Activated naive CD4-positive, alpha-beta T cell treated with anti-CD3 and anti-CD28 coated beads, Interleukin-2, amount 50 U/mL, for 72 hours (primary cell): ENCODE measurements at places on chromosomes 3 and 15.
A peak's percentile ranks its signal among the peaks of the same experiment; 100 is the strongest.

DNA sequence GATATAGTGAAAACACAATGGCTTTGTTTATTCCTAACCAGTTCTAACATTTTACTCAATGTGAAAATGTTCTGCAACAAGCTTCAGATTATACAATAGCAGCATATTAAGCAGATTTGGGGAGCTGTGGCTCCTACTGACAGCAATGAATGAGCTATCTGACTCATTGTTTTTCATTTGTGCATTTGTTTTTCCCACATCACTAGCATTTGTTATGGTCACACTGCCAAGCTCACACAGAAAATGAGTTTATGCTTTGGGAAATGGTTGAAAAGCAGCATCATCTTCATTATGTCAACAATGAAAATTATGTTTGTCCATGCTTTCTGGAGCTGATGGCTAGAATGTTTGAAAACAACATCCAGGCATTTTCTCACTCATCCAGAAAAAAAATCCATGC, 53.5 kb downstream of the ZPLD1 start:
- no peak for DNase-seq

DNA sequence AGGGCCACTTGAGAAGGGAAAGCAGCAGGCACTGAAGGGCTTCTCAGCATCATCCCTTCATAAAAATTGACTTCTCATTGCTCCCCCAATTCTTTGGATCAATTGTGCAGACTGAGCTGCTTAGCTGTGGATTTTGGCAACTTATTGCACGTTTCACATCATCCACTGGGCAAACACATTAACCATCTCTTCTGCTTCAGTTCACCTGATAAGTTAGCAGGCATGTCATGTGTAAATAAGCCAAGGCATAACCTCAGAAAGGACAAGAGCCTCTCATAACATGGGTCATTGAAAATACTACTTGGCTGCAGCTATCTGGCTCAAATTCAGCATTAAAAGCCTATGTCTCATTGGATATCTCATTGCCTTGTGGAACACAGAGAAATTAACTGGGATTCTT, 366.5 kb downstream of the LRRC3B start:
- no peak for DNase-seq

- DNase-seq: peak; percentile 6
Measured at GRCh38 chr3:150286390-150287147, 121.5 kb upstream of the TSC22D2 start.

DNA sequence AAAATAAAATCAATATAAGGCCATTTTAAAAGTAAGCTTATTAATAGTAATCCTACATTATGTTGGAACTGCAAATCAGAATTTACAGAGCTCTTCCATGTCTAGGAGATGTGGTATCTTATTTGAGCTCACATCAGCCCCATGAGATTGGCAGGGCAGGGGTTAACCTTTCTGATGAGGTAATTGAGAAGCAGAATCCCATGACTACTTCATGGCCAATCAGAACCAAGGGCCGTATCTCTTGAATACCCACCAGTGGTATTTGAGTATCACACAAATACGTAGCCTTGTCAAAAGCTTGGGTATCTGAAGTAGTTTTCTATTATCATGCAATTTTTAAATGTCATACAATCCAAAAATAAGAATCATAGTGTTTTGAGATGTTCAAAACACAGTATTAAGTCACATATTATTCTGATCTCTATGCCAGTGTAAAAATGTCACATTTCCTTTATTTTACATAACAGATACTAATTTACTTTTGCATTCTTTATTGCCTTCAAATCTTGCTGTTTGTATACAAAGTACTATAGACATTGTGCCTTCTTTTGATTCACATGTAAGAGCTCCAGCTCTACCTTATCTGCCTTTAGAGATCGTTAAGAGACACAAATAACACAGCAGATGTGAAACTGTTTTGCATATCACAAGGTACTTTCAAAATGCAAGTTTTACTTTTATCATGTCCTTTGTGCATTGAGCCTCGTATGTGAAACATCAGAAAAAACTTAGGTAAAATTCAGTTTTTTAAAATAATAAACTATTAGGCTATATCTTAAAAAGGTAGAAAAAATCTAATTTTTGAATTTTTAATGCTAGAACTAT, 251.7 kb upstream of the GOLGA6L4 start:
- no peak for DNase-seq
